ENCODE measurements at places on chromosomes 4 and X.

- ATAC-seq = no peak
These were observed 69.1 kb upstream of the WDR1 start for GRCh38 chr4:10185518-10186227.

GRCh38 chr4:36133086-36133485 lies 111.2 kb downstream of the ARAP2 start:
- no peak for ATAC-seq

GRCh38 chr4:98490251-98490650 lies 168.2 kb downstream of the TSPAN5 start:
- no peak for ATAC-seq

DNA sequence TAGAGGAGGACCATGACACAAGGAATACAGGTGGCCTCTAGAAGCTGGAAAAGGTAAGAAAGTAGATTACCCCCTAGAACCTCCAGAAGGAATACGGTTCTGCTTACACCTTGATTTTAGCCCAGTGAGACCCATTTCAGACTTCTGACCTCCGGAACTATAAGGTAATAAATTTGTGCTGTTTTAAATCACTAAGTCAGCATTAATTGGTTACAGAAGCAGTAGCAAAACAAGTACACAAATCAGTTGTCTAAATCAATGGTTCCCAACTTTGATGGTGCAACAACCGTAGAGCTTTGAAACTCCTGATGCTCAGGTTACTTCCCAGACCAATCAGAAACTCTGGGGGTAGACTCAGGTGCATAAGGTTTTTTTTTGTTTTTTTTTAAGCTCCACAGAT lies 113.6 kb downstream of the RTL9 start:
- no peak for ATAC-seq

DNA sequence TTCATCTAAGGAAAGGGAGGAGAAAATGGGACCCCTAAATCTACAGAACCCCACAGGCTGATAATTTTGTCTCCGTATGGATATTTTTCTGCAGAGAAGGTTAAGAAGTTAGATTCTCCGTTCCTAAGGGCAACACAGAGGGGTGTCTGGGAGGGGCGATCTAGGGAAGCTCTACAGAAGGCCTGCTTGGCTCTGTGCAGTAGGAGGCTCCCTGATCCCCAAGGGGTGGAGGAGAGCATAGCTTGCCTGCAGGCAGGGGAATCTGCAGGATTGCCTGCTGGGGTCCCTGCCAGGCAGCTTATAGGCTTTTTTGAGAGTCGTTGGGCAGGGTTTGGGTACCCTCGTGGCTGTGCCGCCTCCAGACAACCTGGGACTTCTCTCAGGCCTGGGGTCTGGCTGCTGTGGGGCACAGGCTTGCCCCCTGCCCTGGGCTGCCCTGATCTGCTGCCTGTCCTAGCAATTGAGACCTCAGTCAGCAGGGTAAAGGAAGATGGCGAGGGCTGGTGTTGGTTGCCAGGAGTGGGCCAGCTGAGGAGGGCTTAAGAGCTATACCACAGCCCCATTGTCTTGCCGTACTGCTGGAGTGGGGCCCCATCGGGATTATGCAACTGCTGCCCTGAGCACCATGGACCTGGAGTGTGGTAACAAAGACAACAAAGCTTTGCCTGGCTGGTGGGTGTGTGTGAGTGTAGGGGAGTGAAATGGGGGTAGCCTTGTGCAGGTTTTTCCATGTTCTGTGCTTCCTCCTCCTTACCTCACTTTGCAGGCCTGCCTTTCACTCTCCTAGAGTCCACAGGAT lies 74.1 kb downstream of the EFNB1 start:
- no peak for ATAC-seq

All from activated CD4-positive, CD25-positive, alpha-beta regulatory T cell treated with anti-CD3 and anti-CD28 coated beads, Interleukin-2, amount 50 U/mL, for 24 hours (primary cell).